NCI-H1694 (cell line): ENCODE measurements at places on chromosomes 2 and 18.

DNA sequence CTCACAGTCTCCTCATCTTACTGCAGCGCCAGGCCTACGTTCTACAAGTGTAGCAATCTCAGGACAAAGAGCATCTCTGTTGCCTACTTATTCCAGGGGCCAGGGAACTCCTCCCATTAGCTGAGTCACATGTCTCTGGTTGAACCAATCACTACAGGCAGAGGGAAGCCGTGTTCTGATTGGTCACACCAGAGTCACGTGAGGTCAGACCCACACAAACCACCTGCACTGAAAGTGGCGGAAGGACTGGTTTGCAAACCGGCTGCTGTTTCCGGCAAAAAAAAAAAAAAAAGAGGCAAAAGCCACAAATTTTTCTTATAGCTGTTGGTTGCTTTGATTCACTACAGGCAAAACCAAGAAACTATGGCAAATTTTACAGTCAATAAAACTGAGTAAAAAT lies 21.9 kb upstream of the USP14 start:
- DNase-seq = no peak

DNA sequence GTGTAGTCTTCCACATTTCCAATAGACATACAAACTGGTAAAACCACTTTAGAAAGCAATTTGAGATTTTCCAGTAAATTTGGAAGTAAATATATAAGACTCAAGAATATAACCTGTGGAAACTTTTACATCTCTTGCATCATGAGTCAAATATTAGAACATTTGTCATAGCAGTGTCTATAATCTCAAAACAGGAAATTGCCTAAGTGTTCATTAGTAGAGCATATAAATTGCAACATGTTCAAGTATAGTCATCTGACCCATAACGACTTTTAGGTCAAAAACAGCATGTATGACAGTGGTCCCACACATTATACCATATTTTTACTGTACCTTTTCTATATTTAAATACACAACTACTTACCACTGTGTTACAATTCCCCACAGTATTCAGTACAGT lies 555.9 kb upstream of the VRK2 start:
- no peak for DNase-seq

GRCh38 chr2:240195316-240195861 lies 54.9 kb upstream of the OTOS start:
- no peak for DNase-seq

GRCh38 chr2:9820020-9820973 lies 23.0 kb upstream of the TAF1B start:
- DNase-seq = no peak

DNA sequence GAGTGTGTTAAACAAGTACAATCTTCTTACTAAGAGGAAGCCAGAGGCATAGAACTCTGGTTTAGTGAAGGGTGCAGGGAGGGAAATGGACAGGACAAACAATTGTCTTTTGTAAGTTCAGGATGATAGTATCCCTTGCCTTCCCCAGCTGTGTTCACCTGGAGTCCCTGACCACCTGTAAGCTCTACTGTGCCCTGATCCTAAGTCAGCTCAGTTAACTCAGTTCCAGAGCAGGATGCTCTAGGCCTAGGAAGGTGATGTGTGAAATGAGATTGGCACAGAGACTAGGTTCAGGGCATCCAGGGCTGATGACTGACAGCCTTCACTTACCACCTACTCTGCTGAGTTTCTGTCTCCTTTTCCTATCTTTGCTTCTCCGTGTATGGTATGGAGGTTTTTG lies 333.0 kb downstream of the SUCLG1 start:
- DNase-seq = no peak

DNA sequence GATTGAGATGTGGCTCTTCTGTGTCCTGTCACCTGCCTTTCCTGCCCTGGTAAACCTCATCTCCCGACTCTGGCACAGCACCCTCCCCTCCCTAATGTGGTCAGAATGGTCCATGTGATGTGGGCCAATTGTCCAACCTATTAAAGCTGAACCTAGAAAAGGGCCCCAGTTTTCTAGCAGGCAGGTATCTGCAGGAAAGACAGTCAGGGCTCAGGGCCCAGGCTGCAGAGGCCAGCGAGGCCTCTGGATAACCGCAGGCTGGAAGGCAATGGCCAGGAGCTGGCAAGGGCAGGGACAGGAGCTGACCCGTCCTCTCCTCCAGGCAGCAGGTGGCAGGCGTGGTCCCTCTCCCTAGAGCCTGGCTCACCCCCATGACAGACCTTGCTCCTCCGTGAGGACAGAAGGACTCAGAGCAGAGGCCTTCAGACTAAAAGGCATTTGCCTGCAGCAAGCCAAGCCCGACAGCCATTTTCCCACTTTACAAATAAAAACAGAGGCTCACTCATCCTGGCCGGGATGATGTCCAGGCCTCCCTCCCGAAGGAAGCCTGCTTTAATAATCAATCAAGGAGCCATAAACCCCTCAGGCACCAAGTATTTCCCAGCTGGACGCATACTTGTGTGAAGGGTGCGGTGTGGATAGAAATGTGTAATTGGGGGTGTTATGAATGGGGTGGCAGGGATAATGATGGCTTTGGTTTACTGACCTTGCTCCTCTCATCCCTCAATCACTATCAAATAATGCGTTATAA lies 107.1 kb downstream of the TWIST2 start:
- no peak for DNase-seq

DNA sequence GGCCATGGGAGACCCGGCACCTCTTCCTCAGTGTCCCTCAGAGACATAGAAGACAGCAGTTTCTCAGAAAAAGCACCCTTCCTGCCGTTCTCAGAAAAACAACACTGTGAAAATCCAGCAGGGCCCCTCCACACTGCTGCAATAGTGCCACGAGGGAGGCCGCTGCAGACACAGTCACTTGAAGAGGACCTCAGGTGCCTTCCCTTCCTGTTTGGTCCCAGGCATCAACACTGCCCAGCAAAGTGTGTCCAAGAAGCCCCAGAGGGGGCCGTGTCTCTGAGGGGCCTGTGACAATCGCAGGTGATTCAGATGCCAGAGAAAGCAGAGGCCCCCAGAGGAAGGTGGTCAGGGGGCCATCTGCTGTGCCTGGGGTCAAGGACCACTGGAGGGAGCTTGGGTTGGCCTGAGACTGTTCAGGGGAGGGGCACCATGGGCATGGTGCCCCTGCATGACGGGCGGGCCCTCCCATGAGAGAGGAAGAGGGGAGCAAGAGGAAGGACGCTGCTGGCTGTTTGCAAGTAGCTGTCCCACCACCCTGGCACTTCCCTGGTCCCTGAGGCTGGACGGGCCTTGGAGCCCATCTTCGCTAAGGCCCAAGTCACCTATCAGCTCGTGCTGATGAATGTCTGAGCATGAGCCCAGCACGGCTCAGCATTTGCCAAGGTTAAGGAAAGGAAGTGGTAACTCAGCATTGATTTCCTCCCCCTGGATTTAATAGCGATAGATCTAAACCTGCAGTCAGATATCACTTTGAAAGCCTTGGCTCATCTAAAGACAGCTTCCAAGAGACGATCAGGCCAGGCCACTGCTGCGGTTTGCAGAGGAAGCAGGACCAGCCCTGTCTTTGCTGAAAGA lies 9.1 kb downstream of the TWIST2 start:
- DNase-seq = no peak
